ENCODE measurements at places on chromosomes 3 and 15. TPM values are rescaled to one million over a fixed set of nuclear protein-coding genes. Genes with fewer than 3 reads are reported as not detected.
A peak's percentile ranks its signal among the peaks of the same experiment; 100 is the strongest.

- DNase-seq = no peak
Measured at GRCh38 chr3:115228266-115228665, 81.2 kb upstream of the ZBTB20 start.

GPR27 gene
- 0.93 TPM for total RNA-seq

DNA sequence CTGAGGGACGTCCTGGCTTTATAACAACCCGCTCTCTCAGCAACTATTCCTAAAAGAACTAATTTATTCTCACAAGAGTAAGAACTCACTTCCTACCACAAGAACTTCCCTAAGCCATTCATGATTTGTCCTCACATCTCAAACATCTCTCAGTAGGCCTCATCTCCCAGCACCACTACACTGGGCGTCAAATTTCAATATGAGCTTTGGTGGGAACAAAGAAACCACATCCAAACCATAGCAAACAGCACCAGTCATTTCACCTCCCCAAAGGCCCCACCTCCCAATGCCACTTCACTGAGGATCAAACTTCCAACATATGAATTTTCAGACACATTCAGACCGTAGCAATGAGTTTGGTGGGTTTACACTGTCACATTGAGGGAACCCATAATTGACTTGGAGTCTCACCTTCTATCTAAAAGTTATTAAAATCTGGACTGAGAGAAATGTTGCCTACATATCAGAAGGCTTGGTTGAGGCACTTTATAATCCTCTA lies 116.4 kb upstream of the AGBL1 start:
- DNase-seq = no peak

RNF123 gene
- 20.3 TPM for total RNA-seq

- no peak for DNase-seq
Measured at GRCh38 chr3:27556887-27557286, 72.7 kb upstream of the SLC4A7 start.

GRCh38 chr3:69739204-69740102 lies at the start of gene MITF:
MITF (plus strand) TSS chr3:69739464; CDS start chr3:69739598, 134 bp downstream.
- DNase-seq = peak; percentile 71

DNA sequence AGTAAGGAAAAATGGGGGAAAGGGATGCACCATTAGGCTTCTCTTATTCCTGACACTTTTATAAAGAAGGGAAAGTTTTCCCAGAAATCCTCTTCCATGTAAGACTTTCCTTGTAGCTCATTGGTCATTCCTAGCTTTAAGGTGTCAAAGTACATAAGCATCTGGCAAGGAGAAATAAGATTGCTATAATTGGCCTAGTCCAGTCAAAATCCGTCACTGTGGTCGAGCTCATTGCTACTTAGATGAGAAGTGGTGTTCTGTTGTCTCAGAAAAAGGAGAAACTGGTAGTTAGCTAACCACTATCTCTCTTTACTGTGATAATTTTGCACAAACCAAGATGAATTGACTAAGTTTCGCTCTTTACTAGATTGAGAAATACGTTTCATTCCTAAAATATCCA lies 370.1 kb downstream of the CNTN4 start:
- no peak for DNase-seq

GRCh38 chr15:19973718-19974117 lies 567.9 kb downstream of the GOLGA6L6 start:
- DNase-seq = peak; percentile 7

TAGLN3 gene
- total RNA-seq = 1.2 TPM

DNA sequence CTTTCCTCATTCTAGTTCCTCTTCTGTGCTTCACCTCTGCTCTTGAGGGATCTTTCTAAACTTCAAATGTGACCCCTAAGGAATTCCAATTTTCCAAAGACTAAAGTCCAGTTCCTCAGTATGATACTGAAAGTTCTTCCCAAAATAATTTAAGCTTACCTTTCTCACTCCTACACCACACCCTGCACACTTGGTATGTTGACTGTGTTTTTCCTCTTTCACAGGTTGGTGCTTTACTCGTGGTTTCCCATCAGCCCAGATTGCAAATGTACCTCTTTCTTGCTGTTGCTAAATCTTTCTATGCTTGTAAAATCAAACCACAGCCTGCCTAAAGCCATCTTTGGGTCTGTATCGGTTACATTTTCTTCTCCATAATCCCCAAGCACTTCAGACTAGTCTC lies 30.5 kb upstream of the CLDN16 start:
- DNase-seq = no peak

DNA sequence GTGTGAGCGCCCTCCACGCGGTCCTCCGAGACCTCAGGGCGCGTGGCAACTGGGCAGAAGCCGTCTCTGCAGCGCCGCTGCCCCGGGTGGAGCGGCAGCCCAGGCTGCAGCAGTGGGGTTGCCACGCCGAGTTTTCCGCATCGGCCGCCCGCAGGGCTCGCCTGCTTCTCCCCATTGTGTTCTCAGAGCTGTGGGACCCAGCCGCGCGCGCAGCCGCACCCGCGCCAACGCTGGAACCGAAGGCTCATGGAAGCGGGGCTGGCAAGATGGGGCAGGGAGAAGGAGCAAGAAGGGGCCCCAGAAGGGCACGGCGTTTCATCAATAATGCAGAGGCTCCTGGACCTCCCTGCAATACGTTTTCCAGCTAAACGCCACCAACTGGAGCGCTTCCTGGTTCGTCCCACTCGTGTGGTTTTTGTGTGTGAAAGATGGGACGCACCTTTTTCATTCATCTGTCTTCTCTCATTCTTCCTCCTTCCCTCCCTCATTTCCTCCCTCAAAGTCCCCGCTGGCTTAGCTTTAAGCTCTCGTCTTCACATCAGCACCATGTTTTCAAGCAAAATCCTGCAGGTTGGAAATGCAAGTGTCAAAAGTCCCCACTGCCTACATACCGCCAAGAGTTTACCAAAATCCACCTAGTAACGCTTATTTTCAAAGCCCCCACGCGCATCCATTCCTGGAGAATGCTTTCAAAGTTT lies 1.2 kb downstream of the ROBO1 start:
- DNase-seq = no peak

- no peak for DNase-seq
Measured at GRCh38 chr3:68207327-68207726, 552.9 kb upstream of the SUCLG2 start.

DNA sequence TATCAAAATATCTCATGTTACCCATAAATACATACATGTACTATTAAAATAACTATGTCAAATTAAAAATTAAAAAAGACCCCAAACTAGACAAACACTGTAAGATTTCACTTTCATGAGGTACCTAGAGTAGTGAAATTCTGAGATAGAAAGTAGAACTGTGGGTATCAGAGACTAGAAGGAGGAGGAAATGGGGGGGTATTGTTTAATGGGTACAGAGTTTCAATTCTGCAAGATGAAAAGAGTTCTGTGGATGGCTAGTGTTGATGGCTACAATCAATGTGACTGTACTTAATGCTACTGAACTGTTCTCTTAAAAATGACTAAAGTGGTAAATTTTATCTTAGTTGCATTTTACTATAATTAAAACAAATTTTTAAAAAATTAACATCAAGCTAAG lies 36.6 kb downstream of the RFX7 start:
- DNase-seq = no peak

- no peak for DNase-seq
Measured at GRCh38 chr3:116340680-116341216, 104.5 kb downstream of the LSAMP start.

DNA sequence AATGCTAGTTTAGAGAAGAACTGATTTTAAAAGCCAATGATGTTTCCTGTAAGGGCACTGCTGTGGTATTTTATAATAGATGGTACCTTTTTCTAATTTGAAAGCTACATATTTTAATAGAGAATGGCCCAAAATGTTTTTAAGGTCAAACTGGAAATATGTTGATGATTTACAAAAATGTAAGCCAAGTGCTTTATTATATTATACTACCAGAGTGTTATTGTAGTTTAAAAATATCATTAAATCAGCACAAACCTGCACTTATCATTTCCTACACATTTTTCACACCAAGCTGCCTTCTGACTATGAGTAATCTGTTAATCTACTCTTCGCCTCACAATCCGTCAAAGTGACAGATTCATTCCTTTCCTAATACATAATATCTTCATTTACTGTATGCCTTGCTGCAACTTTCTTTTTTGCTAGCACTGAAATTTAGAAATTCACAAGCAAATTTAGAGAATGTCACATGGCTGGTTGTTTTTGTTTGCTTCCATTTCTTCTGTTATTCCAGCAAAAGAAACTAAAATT lies 126.4 kb upstream of the FAM3D start:
- DNase-seq = no peak

Measured in activated naive CD4-positive, alpha-beta T cell treated with anti-CD3 and anti-CD28 coated beads for 36 hours (primary cell).